ENCODE measurements at places on chromosomes 2 and 18. TPM values are rescaled to one million over a fixed set of nuclear protein-coding genes. Genes with fewer than 3 reads are reported as not detected.

The COL3A1 gene
- 1,392 TPM for polyA plus RNA-seq

- no peak for DNase-seq
Observed at GRCh38 chr18:46668135-46668534, 11.1 kb upstream of the LOXHD1 start.

DNA sequence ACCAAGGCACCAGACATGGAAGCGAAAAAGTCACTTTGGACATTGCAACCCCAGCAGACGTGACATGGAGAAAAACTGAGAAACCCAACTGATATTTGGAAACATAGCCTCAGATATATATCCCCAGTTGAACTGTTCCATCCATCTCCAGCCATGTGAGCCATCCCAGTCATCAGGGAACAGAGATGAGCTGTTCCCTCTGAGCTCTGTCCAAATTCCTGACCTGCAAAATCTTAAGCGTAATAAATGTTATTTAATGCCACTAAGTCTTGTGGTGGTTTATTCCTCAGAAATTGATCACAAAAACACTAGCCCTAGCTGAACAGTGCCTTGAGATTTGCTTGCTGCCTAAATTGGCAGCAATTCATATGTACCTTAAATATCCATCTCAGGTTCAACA lies 182.8 kb downstream of the NRP2 start:
- DNase-seq = no peak

The EFHD1 gene
- 96.1 TPM for polyA plus RNA-seq

DNA sequence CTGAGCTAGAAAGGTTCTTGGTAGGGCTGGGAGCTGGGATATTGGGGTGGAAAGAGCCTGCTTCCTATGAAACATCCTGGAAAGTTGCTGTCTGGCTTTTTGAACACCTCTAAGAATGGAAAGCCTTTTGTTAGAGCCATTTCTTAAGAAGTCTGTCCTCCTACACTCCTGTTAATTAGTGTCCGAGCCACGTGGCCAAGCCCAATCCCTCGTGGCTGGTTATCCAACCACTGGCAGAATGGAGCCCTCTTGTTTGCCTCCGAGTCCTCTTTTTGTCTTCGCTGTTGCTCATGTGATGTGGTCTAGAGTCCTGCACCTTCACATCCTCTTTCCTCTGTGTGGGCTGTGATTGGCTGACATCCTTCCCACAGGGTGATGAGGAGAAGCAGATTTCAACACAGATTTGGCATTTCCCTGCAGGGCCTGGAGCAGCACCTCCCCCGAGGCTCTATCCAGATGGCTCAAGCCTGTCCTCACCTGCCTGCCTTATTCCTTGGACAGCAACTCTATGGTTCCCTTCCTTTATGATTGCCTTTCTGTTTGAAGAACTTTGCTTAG lies 8.2 kb upstream of the TOGARAM2 start:
- DNase-seq = no peak

The NAT8 gene
- 29.0 TPM for polyA plus RNA-seq

GRCh38 chr2:160868891-160869290 lies 291.3 kb upstream of the TANK start:
- DNase-seq = no peak

The PAPOLG gene
- 19.3 TPM for polyA plus RNA-seq

The IL36B gene
- not detected for polyA plus RNA-seq

GRCh38 chr2:53769318-53769945 lies 1.8 kb downstream of the CHAC2 start:
- DNase-seq = no peak

GRCh38 chr2:8224347-8225190 lies 457.3 kb upstream of the ID2 start:
- no peak for DNase-seq

DNA sequence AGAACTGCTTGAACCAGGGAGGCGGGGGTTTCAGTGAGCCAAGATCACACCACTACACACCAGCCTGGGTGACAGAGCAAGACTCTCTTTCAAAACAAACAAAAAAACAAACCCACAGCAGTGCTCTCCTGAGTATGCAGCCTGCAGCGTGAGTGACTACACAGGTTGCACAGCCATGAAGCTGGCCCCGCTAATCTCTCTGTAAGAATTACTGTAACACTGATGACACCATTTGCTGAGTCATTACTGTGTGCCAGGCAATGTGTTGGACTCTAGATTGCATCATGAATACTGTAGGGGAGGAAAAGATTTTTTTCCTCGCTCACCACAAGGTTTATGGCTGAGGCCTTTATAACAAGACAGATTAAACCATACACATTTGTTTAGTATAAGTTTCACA lies 118.6 kb upstream of the ATP8B1 start:
- DNase-seq = no peak

- no peak for DNase-seq
Observed at GRCh38 chr2:667332-667999, 9.7 kb downstream of the TMEM18 start.

The RMND5A gene
- polyA plus RNA-seq = 66.8 TPM

DNA sequence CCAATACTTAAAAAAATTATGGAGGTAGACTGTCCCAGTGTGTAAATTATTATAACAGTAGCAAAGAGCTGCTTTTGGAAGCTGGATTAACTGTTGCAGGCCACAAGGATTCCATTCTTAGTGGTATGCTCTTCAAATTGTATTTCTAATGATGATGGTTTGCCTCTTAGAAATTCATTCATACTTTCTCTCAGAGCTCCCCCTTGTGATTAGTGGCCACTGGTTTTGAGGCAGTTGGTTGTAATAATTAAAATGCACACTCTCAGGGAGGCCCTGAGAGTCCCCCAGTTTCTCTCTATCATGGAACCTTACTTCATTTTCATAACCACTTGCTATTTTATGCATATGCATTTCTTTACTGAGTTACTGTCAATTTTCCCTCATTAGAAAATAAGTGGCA lies 122.5 kb downstream of the PLA2R1 start:
- no peak for DNase-seq

- DNase-seq = no peak
Observed at GRCh38 chr2:52477166-52477565, 1290.4 kb upstream of the CHAC2 start.

DNA sequence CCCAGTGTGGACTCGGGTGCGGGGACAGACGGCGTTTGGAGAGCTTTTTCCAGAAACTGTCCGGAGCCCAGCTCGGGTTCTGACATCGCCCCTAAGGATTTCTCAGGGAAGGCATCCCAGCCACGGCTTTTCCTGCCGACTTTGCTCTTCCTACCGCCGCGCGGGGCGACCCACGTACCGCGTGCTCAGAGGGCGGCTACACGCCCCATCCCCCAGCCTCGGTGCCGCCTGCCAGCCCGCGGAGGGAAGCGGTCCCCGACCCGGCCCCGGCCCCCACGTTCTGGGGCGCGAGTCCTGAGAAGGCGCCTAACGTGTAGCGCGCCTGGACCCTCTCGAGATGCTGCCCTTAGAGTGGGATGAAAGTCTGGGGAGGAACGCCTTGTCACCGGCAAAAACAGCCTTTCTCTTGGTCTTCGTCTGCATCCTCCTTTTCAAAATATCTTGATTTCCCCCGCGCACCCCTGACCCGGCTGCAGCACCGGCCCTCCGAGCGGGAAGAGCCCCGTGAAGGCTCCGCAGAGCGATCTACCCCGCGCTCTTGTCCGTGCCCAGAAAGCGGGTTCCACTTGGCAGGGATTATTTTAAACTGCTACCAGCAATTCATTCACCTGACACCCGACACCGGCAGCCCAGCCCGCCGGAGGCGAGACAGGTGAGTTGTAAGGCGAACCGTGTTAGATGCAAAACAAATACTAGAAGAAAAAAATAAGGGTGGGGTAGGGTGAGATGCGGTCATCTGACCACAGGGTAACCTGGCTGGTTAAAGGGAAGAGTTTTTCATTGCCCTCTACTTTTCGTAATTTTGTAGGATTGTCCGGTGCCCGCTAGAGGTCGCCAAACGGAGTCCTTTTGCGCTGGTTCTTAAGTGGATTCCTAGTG lies 812 bp upstream of the KCNG3 start:
- peak; percentile 81 for DNase-seq

- no peak for DNase-seq
Observed at GRCh38 chr2:172599947-172600346, 44.1 kb downstream of the PDK1 start.

DNA sequence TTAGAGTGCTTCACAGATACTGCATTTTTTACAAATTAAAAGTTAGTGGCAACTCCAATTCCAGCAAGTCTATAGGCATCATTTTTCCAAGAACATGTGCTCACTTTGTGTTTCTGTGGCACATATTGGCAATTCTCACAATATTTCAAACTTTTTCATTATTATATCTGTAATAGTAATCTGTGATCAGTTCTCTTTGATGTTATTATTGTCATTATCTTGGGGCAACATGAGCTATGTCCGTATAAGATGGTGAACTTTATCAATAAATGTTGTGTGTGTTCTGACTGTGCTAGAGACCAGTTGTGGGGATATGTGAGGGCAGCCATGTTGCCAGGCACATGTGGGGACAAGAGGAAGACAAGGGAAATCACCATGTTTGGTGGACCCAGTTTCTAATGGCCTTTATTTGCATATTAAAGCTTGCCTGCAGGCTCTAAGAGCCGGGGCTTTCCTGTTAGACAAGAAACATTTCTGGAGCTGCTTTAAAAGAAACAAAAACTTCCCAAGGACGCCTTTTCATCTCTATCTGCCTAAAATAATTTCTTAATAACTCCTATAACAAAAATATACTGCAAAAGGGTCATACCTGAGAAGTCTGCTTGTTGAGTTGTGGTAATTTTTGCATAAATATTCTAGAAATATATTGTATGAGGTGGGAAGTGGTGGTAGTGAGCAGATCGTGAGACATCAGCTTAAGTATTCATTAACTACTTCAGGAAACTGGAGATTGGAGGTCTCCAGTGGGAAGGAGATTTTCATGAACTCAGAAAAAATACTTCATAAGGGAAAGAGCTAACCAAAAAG lies 37.2 kb downstream of the KYNU start:
- no peak for DNase-seq

DNA sequence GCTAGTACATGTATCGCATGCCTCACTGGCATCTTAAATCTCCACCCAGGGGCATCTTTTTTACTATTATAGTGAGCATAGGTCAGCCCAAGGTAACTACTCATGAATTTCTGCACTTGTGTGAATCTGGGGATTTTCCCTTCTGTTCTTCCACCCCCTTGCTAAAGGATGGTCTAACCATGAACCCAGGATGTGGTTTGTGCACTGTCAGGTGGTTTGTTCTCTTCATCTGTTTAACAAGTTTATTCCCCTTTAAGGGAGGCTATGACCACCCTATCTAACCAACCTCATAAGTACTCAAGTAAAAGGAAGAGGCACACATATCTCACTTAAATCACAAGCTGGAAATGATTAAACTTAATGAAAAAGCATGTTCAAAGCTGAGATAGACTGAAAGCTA lies 243.0 kb downstream of the RPRM start:
- DNase-seq = no peak

DNA sequence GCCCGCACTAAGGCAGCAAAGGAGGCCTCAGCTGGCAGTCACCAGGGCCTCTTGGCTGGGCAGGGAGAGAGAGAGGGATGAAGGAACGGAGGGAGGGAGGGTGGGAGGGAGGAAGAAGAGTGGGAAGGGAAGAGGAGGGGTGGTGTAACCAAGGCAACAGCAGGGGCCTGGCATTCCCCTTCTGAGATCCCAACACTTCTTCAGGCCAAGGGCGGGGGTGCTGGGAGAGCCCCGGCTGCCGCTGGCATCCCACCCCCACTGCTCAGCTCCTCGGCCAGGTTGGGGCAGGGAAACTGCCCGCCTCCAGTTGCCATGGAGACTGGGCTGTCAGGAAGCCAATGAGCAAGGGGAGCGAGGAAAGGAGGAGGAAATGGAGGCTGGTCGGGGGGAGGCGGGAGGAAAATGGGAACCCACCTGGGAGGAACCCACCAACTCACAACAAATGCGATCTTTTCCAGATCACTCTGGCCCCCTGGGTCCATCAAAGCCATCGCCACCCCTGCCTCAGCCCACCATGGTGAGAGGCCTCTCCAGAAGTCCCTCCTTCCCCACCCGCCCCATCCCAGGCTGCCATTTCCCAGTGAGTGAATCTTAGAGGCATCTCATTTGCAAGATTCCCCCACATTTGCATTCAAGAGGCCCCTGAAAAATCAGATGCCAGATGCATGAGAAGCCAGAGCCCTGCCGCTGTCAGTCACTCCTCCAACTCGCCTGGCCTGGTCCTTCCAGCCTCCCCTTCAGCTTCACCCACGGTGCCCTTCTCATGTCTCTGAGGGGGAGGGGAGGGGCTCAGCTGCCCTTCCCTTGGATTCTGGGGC lies 12.4 kb downstream of the SH2D6 start:
- DNase-seq = no peak

DNA sequence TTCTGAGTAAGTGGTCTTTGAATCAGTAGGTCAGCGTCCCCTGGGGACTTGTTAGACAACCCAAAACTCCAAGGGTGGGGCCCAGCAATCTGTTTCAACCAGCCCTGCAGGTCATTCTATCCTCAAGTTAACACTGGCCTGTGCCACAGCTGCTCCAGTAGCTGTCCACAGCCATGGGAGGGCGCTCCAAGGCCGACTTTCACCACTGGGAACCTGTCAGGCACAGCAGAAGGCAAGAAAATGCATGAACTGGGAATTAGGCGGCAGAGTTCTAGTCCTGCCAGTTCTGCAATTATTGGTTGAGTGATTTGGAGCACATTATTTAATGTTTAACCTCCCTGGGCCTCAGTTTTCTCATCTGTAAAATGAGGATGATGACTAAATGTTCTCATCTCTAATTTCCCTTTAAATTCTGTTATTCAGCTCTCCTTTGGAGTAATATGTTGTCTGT lies 17.4 kb upstream of the MRPL33 start:
- no peak for DNase-seq

- peak; percentile 5 for DNase-seq
Observed at GRCh38 chr2:68709421-68709911, 25.1 kb upstream of the ARHGAP25 start.

DNA sequence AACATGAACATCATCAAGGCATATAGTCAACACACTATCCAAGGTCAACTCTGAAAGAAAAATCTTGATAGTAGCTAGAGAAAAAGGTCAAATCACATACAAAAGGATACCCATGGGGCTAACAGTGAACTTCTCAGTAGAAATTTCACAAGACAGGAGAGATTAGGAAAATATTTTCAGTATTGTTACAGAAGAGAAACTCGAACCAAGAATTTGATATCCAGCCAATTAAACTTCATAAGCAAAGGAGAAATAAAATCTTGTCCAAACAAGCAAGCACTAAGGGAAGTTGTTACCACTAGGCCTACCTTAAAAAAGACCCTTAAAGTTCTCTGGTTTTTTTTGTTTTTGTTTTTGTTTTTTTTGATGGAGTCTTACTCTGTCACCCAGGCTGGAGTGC lies 242.5 kb downstream of the EXOC6B start:
- DNase-seq = no peak

DNA sequence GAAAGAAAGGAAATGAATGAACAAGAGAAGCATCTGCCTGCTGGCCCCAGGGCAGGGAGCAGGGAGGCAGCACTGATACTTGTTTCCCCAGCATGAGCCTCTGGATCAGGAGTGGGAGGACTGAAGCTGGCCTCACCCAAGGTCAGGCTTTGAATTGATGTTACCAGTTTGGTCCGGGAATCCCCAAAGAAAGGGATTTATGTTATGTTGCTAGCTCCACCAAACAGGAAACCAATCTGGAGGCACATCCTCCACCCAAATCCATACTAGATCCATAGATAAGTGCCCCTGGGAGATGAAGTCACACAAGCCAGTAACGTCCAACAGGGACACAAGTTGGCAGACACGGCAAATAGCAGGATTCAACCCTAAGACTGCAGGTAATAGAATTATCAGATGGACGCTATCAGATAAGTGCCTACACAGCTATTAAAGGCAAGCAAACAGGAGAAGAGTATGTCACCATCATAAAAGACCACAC lies 85.9 kb downstream of the MTCL1 start:
- DNase-seq = no peak

The PLCL1 gene
- 20.8 TPM for polyA plus RNA-seq

All from right renal pelvis (tissue), 4 donors.